Activated CD8-positive, alpha-beta memory T cell treated with anti-CD3 and anti-CD28 coated beads for 1 hour (primary cell): ENCODE measurements at places on chromosomes 2 and 18.

GRCh38 chr2:193272011-193272410 is 1077.3 kb upstream of the TMEFF2 start:
- DNase-seq, result no peak

- DNase-seq, result no peak
Measured at GRCh38 chr2:146503366-146503765, 1341.5 kb upstream of the ACVR2A start.

DNA sequence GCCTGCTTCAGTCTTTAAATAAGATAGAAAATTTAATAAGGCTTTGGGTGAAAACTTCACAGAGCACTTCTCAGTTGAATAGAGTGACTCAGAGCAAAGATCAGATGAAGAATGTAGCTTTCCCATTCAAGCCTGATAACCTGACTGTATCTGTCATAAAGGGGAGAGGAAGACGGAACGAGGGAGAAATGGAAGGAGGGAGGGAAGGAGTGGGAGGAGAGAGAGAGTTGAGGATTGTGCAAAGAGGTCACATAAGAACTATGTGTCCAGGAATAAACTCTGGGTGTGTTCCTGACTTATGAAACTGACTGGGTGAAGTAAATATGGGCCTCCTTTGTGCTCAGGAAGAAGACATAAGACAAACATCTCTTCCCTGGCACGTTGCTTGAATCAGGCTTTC is 385.5 kb downstream of the LPIN1 start:
- no peak for DNase-seq

DNA sequence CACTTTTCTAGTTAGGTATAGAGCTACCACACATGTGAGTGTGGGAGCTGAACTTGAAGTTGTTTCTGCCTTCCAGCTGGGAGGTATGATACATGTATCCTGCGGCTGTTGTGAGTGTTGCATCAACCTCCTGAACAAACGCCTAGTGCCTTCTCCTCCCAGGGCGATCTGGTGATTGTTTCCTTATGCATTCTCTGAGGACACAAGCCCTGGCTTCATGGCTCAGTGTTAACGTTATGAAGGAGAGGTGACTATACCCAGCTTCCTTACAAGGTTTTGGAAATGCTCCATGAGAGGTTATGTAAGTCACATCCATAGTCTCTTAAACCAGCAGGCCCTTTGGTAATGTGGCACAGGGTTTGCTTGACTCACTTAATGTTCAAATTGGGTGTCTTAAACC is 64.9 kb downstream of the SPRED2 start:
- no peak for DNase-seq

GRCh38 chr2:230324503-230324902 is 2.5 kb upstream of the SP140L start:
- DNase-seq, result no peak

GRCh38 chr18:67359873-67360838 is 156.4 kb downstream of the DSEL start:
- no peak for DNase-seq

- DNase-seq, result no peak
Measured at GRCh38 chr2:103338819-103339218, 577.0 kb downstream of the TMEM182 start.

- DNase-seq, result no peak
Measured at GRCh38 chr2:62339413-62339812, 143.5 kb downstream of the B3GNT2 start.

GRCh38 chr2:105400138-105400540 is 1.3 kb upstream of the FHL2 start:
- no peak for DNase-seq

- DNase-seq, result no peak
Measured at GRCh38 chr2:207423886-207424285, 105.9 kb upstream of the CREB1 start.

DNA sequence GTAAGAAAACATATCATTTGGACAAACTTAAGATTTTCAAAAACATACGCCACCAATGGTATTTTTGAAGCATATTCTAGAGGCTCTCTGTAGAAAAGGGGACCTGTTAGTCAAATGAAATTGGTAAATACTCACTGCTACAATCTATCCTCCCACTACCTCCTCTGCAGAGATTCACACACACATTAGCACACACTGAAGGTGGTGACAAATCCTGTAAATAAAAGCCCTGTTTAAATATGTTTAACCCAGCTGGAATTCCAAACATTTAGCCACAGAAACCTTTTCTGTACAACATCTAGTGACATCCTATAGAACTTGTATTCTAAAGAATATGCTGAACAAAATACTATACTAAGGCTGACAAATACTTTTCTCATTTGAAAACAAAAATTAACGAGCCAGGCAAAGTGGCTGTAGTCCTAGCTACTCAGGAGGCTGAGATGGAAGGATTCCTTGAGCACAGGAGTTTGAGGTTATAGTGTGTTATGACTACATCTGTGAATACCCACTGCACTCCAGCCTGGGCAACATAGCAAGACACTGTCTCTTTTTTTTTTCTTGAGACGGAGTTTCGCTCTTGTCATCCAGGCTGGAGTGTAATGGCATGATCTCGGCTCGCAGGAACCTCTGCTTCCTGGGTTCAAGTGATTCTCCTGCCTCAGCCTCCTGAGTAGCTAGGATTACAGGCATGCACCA is 25.9 kb downstream of the ALS2 start:
- no peak for DNase-seq

GRCh38 chr2:197072533-197072932 is 146.0 kb upstream of the PGAP1 start:
- no peak for DNase-seq

GRCh38 chr2:119260646-119261492 is 37.2 kb downstream of the STEAP3 start:
- no peak for DNase-seq

DNA sequence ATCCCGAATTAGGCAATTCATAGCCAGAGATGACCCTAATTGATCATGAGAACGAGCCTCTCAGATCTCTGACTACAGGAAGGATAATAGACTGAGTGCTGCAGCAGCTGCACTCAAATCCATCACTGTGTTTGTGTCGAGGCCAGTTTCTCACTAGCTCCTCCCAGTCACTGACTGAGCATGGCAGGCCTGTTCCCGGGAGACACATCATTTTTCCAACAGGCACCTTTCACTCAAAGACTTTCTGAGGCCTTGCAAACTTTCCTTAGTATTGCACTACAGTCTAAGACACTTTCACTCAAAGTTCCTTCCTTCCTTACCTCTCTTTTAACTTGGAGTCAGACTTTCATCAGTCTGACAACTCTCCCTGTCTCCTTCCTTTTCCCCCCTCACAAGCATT is 13.7 kb downstream of the SOS1 start:
- DNase-seq, result no peak

DNA sequence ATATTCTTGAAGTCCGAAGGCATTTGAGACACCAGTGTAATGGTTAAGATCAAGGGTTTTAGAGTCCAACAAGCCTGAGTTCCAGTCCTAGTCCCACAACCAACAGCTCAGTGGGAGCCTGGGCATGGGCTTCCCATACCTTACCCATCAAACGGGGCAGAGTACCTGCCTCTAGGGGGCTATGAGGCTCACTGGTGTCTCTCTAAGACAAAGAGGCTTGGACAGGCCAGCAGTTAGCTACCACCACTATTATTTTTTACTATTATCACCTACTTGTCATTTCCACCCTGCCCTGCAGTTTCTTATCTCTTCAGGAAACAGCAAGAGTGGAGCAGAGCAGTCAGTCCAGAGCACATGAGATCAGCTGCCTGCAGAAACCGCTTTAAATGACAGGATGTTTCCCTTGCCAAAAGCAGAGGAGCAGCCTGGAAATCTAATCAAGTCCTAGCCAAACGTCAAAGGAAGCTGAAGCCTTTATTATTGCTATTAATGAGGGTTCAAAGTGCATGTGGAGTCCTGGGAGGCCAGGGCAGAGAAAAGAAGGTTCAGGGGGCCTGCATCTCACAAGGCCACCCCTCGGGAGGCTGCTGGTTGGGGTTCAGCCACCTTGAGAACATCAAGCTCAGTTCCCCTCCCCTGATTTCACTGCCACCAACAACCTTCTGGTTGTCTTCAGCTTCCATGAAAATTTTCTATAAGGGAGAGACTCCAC is 66.6 kb downstream of the STPG4 start:
- DNase-seq, result no peak

- no peak for DNase-seq
Measured at GRCh38 chr2:78416625-78417300, 608.7 kb upstream of the REG3G start.

- no peak for DNase-seq
Measured at GRCh38 chr2:63663013-63663864, 74.5 kb downstream of the MDH1 start.

GRCh38 chr2:104413890-104414289 is 440.0 kb upstream of the POU3F3 start:
- no peak for DNase-seq

GRCh38 chr2:137333386-137334165 is 568.2 kb downstream of the THSD7B start:
- no peak for DNase-seq

GRCh38 chr2:192901446-192901845 is 706.7 kb upstream of the TMEFF2 start:
- DNase-seq, result no peak

GRCh38 chr18:28820353-28820752 is 643.4 kb upstream of the CDH2 start:
- no peak for DNase-seq

GRCh38 chr18:78505851-78506461 is 473.7 kb upstream of the SALL3 start:
- no peak for DNase-seq

DNA sequence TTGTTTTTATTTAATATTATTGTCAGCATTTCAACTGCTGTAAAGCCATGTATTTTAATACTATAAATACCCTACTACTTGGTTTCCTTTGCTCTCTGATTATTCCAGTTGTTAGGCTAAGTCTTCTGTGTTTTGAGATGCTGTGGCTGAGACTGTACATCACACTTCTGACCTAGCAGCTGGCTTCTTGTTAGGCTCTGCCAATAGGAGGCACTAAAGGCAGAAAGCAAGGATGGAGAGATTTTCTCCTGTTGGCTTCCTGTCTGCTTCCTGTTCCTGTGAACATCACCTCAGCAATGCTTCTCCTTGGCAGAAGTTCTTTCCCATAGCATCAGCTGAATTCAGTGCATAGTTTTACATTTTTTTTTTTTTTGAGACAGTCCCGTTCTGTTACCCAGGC is 68.3 kb upstream of the YPEL5 start:
- no peak for DNase-seq

- no peak for DNase-seq
Measured at GRCh38 chr18:36378205-36378604, 80.7 kb downstream of the FHOD3 start.

DNA sequence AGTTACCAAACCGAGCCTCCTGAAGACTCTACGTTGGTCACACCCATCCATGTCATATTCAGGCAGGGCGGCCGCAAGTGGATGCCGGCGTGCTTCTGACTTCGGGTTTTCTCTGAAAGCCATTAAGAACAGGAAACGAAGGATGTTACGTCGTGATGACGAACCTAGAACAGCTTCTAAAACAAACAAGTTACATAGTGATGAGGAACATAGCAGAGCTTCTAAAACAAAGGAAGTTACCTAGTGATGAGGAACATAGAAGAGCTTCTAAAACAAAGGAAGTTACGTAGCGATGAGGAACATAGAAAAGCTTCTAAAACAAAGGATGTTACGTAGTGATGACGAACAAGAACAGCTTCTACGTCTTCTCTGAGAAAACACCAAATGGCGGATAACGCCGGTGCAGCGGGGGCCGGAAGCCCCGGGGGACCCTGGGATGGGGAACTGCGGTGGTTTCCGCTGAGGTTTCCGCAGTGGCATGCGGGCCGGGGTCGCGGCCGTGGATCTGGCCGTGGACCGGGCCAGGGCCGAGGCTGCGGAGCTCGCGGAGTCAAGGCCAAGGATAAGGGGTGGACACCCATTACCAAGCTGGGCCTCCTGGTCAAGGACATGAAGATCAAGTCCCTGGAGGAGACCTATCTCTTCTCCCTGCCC is 141.1 kb downstream of the SOCS6 start:
- DNase-seq, result no peak

DNA sequence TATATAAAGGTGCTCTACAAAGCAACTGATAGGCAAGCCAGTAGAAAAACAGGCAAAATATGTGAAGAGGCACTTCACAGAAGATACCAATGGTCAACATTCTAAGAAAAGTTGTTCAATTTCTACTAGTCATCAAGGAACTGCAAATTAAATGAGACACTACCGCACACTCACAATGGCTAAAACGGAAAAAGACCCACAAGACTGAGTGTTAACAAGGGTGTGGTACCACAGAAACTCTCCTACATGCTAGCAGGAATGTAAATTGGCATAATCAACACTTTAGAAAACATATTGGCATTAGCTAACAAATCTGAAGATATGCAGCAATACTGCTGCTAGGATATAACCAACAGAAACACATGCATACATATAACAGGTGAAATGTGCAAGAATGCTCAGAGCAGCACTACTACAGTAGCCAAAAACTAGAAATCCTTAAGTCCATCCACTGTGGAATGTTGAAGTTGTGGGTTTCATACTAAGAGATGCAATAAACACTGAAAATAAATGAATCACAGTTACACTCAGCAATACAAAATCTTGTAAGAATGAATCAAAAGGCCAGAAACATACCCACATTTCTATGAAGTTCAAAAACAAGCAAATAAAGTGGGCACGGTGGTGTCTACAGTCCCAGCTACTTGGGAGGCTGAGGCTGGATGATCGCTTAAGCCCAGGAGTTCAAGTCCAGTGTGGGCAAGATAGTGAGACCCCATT is 9.2 kb downstream of the RNU4ATAC start:
- no peak for DNase-seq

- DNase-seq, result no peak
Measured at GRCh38 chr2:231515603-231516002, 14.6 kb downstream of the NMUR1 start.

- no peak for DNase-seq
Measured at GRCh38 chr2:32058130-32058529, 5.2 kb upstream of the SPAST start.

- no peak for DNase-seq
Measured at GRCh38 chr2:57497489-57498096, 549.0 kb upstream of the VRK2 start.

DNA sequence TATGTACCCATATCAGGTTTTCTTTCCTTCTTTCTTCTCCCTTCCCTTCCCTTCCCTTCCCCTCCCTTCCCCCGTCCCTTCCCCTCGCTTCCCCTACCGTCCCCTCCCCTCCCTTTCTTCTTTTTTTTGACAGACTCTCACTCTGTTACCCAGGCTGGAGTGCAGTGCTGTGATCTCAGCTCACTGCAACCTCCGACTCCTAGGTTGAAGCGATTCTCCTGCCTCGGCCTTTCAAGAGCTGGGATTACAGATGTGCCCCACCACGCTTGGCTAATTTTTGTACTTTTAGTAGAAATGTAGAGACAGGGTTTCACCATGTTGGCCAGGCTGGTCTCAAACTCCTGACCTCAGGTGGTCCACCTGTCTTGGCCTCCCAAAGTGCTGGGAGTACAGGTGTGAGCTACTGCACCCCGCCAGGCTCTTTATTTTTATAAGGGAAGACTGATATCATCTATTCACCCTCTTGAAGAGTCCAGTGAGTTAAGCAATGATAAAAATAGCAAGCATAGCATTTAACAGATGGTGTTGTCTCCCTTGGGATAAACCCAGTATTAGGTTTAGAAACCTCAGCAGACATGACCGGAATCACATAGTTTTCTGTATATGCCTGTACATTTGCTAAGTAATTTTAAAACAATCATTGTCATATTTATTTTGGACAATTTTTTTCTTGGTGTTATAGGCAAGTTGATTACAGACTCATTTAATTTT is 888.4 kb downstream of the TRIB2 start:
- DNase-seq, result no peak
